ENCODE measurements at places on chromosomes 7 and 10.

DNA sequence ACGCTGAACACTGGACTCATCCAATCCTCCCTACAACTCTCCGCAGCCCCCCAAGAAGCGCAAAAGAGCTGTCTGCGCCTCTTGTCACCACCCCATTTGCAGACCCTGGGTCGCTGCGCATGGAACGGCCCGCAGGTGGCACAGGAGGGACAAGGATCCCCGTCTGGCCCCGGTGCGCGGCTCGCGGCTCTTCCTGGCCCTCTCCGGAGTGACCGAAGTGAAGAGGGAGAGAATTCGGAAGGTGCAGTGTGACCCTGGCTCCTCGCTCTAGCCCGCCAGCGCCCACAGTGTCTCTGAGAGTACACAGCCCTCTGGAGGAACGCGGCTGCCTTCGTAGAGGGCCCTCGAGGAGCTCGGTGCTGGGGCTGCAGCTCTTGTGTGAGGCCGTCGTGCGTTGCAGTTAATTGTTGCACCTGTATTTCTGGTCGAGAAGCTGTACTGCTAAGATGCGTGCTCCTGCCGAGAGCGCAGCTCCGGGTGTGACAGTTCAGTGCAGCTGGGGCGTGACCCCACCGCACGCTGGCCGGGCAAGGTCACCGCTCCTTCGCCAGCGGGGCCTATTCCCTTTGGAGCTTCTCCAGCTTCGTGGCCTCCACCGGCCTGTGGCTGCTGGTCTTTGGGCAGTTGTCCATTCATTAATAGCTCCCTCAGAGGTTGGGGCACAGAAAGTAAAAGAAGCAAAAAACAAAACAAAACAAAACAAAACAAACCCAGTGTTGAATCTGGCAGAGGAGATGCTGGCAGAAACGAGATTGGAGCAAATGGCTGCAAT lies 119.0 kb downstream of the SEC23IP start:
- DNase-seq = no peak

DNA sequence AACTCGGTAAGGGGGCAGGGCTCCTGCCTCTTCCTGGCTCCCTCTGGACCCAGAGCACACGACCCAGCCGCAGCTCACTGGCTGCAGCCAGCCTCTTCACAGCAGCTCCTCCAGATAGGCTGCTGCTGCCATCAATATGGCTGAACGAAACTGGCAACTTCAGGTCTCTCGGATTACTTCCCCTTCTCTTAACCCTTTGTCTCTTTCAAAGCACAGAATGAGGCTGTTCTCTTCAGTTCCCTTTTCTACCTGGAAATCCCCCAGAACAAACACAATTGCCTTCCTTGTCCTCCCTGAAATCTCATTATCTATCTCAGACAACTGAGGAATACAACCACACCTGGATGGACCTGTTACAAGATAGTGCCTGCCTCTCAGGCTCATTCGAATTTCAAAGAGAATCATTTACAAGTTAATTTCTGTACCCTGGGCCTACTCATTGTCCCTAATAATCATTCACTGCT lies 193.4 kb upstream of the MBL2 start:
- DNase-seq = no peak

DNA sequence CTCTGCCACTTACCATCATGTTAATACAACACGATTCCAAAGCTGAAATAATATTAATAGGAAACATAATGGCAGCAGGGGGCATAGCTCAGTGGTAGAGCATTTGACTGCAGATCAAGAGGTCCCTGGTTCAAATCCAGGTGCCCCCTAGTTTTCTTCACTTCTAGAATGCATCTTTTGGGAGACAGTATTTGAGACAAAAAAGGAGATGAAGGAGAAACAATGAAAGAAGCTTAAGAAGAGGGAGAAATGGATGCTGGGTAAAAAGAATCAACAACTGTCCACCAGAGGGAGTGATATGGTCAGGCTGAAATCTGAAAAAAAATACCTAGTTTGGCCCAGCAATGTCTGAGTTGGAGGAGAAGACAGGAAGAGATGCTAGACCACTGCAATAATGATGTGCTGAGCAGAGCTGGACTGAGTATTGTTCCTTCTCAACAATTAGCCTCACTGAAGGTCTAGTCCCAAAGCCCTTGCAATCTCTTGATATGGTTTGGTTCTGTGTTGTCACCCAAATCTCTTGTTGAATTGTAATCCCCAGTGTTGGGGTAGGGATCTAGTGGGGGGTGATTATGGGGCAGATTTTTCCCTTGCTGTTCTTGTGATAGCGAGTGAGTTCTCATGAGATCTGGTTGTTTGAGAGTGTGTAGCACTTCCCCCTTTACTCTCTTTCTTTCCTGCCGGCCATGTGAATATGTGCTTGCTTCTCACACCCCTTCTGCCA lies 48.3 kb downstream of the ZNF783 start:
- no peak for DNase-seq

DNA sequence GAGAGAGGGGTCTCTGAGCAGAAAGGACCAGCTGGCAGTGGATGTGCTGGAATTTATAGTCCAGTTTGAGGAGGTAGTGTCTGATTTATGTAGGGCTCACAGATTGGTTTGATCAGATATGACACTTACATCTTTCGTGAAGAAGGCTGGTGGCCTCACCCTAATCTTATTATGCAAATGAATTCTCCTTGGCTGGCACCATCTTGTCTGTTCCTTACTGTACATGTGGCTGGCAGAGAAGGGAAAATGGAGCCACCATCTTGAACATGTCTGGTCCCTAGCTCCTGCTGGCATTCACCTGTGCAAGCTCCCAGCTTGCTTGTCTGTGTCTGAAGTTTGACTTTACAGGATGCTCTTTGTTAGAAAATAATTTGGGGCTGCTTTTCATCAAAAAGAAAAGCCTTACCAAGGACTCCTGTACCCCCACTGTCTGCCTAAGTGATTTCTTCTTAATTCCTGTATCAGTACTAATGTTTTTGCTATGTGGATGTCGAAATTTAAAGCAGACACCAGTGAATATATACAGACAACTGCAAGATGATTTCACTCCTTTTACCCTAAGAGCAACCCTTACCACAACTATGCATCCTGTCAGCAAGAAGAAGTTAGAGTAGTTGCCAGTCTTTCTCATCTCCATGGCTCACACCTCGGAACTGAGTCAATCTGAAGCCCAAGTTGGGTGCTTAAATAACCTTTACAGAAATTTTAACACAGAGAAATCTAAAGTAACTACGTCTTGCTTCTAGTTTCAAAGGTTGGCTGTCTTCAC lies 322.0 kb upstream of the SEMA3D start:
- DNase-seq = no peak

GRCh38 chr7:89023206-89023605 lies 227.7 kb upstream of the TEX47 start:
- no peak for DNase-seq

- DNase-seq = no peak
These were observed 370.9 kb downstream of the SORCS1 start for GRCh38 chr10:106793617-106794016.

- DNase-seq = no peak
These were observed 9.9 kb upstream of the DNAAF5 start for GRCh38 chr7:716636-717035.

DNA sequence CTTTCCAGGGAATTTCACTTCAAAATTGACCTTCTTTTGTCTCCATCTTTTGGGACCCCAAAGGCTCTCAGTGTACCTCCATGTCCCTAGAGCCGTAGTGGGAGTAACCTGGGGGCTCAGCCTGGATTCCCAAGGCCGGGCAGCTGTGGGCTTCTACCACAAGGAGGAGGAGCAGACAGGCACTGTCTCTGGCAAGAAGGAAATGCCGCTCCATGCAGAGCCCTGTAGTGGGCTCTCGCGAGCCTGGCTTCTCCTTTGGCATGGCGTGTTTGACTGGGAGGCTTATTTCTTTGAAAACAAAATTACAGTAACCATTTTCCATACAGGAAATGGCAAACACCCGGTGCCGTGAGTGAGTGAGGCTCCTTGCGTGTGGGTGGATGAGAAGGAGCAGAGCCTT lies 76.8 kb upstream of the FAM180A start:
- no peak for DNase-seq

GRCh38 chr10:22436893-22437619 lies 91.8 kb downstream of the SPAG6 start:
- peak; percentile 84 for DNase-seq

DNA sequence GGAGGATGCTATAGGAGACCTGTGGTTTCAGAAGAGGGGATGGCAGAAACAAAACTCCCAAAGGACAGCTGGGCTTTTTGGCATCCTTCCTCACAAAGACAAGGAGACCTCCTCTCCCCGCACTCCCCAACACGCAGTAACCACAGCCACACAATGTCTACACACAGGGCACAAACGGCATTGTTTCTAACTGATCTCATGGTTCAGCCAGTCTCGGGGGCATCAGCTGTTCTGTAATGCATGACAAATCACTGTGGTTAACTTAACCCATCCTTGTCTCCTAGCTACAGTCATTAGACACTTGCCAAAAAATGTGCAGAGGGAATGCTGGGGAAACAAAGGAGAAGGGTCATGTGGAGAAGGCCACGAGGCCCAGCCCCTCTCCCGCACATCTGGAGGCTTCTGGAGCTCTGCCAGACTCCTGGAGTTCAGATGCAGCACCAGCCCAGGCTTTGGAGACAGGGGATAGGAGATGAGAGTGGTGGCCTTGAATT lies 7.6 kb upstream of the ADAMTS14 start:
- no peak for DNase-seq

- DNase-seq = no peak
These were observed 1.2 kb upstream of the ARPC1B start for GRCh38 chr7:99373091-99374066.

GRCh38 chr10:92142949-92143348 lies 147.9 kb downstream of the CPEB3 start:
- DNase-seq = no peak

DNA sequence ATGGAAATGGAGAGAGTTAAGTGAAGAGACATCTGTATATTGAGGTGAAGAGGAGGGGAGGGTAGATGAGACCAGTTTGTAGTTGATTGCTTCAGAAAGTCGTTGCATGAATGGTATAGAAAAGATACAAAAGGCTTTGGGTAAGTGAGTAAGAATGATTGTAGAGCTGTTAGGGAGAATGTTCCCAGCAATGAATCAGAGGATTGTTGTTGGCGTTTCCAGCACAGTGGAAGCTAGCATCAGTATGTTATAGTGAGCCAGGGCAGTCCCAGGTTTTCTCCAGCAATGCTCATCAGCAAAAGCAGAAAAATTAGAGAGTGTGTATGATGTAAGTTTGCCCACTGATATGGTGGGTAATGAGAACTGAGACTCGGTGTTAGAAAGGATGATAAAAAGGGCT lies 15.4 kb upstream of the CDK6 start:
- no peak for DNase-seq

- DNase-seq = no peak
These were observed 341.0 kb downstream of the AUTS2 start for GRCh38 chr7:69939317-69939716.

DNA sequence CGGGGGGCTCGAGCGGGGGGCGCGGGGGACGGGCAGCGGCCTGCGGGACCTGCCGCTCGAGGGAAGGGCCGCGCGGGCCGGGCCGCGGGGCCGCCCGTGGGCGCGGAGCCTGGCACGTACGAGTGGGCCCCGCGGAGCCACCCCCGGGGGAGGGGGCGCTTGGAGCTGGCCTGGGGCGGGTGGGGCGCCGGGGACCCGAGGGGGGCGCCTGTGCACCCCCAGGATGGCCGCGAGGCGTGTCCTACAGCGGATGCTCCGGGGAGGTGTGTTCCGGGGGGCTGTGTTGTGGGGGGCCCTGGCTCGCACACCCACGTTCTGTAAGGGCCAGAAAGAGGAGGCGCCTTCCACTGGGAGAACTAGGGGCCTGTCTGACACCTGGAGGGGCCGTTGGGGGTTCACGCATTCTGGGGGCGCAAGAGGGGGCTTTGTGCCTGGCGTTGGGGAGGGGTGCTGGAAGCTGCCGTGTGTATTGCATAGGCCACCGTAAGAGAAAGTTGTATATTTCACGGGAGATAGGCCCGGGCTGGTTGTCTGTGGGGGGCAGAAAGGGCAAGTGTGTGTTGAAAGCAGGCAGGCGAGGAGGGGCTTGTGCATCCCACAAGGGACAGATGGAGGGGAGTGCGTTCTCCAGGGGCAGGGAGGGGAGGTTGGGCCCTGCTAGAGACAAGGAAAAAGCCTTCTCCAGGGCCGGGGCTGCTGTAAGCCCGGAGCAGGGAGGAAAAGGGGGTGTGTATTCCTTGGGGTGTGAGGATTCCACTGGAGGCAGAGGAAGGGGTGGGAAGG lies 663 bp downstream of the VPS37D start:
- no peak for DNase-seq

- DNase-seq = no peak
These were observed 29.1 kb downstream of the TRUB1 start for GRCh38 chr10:114967071-114967470.

- no peak for DNase-seq
These were observed 445 bp upstream of the ATRNL1 start for GRCh38 chr10:115092555-115093285.

DNA sequence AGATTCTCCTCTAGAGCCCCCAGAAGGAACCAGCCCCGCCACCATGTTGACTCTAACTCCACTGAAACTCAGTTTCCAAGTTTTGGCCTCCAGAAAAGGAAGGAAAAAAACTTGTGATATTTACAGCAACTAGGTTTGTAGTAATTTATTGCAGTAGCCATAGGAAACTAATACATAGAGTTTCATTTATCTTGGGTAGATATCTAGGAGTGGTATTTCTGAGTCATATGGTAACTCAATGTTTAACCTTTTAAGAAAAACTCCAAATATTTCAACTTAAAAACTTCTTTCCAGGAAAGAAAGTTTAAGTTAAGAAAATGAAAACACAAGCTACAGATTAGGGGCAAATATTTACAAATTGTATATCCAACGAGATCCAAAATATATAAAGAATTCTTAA lies 576.7 kb downstream of the KCNMA1 start:
- DNase-seq = no peak

DNA sequence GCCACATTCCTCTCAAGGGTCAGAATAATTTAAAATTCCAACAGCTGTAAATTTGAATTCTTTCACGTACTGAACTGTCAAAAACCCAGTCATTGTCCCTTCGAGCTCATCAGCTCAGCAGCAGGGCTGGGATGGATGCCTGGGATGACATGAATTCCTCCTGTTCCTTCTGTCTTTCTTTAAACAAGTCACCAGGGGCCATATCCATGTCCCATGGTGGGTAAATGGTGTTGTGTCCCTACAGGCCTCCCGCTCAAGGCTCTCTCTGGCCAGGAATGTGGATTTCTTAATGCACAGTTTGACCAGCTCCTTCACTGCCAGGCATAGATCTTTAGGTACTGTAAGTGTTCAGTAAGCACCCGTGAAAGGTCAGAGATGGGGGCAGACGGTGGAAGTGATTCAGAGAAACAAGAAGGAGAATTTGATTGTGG lies 13.8 kb upstream of the TECPR1 start:
- DNase-seq = no peak

- DNase-seq = no peak
These were observed 60.6 kb downstream of the DNAH11 start for GRCh38 chr7:21603462-21603861.

GRCh38 chr10:131960631-131961046 lies 21.1 kb downstream of the BNIP3 start:
- no peak for DNase-seq

All from activated CD4-positive, CD25-positive, alpha-beta regulatory T cell (primary cell).